ENCODE measurements at places on chromosomes 1 and 21.
A peak's percentile ranks its signal among the peaks of the same experiment; 100 is the strongest.

DNA sequence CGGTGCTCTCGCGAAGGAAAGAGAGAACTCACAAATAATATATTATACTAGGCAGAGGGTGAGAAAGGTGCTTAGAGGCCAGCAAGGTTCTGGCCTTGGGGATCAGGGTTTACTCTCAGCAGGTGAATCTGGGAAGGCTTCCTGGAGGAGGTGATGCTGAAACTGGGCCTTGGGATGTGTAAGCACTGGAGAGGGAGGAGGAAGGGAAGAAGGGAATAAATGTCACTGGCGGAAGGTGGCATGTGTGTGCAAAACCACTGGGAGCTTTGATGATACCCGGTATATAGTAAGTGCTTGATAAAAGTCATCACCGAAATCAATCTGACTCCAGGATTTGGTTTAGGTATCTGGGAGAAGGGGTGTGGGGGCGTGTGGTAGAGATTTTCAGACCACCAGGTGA, 24.4 kb downstream of the SPSB1 start:
- DNase-seq, result no peak

- DNase-seq, result no peak
Measured at GRCh38 chr1:205928317-205928716, 14.9 kb downstream of the SLC26A9 start.

DNA sequence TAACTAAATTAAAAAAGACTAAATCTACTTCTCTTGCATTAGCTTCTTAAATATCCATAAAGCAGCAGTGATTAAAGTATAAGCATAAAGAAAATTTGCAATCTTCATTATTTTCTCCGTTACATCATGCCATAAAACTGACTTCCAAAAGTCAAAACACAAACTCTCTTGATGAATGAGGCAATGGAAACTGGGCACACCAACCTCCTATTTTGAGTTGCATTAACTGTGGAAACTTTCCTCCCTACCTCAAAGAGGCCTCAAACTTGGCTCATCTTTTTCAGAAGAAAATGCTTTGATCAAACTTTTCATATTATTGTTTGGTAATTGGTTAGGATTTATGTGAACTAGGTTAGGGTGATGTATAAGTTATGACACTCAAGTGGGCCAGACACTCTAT, 4.1 kb upstream of the BTG3 start:
- DNase-seq, result no peak

- no peak for DNase-seq
Measured at GRCh38 chr1:156602557-156602993, 1.3 kb upstream of the GPATCH4 start.

GRCh38 chr1:168687816-168688215, 41.2 kb downstream of the DPT start:
- DNase-seq, result no peak

DNA sequence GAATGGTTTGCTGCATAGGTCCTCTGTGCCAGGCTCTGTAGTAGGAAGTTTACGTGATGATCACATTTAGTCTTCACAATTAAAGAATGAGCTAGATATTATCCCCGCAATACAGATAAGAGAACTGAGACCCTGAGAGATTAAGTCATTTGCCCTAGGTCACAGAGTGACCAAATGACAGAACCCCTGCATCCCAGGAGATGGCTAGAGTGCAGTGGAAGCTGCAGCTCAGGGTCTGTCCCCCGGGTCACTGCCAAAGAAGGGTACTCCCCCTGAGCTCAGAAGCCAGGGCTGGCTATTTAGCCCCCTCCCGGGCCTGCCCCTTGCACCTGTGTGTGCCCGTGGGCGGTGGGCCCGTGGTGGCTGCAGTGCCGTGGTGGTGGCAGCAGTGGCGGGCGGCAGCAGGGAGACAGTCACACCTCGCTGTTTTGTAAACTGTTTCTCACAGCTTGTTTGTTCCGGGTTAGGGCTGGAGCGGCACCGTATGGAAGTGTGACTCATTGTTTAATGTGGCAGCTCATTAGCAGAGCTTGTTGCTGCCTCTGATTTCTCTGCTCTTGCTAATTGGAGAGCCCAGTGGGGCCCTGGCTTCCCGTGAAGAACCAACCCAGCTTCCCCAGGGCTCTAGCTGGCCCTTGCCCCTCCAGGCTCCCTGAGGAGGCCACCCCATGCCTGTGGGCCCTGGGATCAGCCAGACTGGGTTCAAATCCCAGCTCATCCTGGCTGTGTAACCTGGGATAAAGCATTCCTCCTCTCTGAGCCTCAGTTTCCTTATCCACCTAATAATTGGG, 19.3 kb upstream of the FOXO6 start:
- DNase-seq, result no peak

GRCh38 chr21:43847301-43847700, 17.7 kb upstream of the AGPAT3 start:
- DNase-seq, result no peak

DNA sequence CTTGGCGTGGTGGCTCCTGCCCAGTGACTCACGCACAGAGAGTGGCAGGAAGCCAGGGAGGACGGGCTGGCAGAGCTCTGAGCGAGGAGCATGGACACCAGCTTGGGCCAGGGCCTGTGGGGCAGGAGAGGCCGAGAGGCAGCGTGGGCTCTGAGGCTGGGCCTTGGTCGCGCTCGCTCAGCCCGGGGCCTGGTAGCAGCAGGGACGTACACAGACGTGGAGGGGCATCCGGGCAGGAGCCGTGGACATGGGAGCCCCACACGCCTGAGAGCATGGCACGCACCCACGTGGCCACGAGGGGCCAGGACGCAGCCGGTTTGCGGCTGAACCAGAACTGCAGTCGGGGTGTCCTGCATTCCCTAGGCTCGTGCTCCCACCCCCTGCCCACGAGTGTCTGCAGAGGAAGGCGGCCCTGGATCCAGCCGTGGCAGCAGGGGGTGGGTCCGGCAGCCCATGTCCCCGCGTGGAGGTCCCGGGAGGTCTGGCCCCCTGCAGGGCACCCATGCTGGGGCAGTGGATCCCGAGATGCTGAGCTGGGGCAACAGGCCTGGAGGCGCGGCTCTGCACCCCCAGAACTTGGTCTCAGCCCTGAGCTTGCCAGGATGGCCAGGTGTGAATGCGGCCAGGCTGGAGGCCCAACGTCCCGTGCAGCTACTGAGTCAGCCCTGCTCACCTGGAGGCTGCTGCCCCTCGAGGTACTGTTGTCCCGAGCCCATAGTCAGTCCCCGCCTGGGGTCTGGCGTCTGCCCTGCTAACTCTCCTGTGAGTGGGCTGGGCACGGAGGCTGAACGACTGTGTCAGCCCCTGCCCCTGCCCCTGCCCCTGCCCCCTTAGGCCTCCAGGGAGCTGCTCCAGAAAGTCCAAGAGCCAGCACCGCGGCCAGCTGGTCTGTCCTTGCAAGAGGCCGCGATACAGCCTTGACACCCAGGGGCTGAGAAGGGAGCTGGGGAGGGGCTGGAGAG, 61.6 kb downstream of the SLX9 start:
- no peak for DNase-seq

GRCh38 chr1:13583595-13583965, at the start of gene PDPN:
Gene PDPN (plus strand): TSS chr1:13583832. CDS start chr1:13584034, 202 bp downstream.
- no peak for DNase-seq

DNA sequence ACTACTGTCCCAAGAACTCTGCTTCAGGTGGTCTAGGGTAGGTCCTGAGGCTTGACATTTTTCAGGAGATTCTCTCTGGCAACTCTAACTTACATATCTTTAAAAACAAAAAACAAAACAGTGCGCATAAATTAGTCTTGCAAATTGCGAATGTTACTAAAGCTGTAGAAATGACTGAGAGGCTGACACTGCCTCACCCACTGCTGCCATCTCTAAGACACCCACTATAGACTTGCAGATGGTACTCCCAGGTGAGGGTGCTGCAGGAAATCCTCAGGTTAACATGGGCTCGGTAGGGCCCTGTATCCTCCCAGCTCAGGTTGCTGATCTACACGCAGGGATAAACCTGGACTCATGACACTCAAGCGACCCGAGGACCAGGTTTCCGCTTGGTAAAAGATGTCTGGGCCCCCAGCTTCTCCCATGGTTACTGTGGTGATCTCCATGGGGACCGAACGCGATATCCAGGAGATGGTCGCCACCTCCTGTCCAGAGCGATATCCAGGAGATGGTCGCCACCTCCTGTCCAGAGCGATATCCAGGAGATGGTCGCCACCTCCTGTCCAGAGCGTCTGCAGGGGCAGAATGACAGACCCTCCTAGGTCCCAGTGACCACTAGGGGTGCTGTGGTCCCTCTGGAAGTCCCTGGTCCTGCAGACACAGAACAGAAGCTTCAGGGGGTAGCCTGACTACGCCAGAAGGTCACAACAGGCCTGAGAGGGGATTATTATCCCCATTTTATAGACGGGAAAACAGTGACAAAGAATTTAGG, 16.2 kb upstream of the LY9 start:
- DNase-seq, result peak; percentile 48

DNA sequence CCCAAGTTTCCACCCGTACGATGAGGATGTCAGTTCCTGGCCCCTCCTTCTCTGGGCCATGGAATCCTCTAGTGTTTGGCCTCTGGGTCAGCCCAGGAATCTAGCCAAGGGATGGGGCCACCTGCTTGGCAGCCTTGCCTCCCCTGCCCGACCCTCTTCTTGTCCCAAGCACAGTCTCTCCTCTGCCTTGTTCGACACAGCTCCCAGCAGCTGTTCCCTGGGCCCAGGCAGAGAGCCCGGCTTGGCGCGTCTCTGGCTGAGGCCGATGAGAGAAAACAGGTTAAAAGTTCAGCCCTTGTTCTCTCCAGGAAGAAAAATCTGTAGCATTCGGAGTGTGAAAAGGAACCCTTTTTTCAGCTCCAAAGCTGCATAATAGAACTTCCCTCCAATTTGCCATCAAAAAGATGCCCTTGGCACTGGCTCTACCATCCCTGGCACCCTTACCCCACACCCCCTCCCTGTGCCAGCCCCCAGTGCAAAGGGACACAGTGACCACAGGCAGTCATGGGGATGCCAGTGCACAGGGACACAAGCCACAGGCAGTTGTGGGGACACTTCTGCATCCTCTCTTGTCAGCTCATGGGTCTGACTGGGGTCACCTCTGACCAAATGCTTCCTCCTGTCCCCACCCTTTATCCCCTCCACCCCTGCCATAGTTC, 68.4 kb downstream of the EPHB2 start:
- no peak for DNase-seq

DNA sequence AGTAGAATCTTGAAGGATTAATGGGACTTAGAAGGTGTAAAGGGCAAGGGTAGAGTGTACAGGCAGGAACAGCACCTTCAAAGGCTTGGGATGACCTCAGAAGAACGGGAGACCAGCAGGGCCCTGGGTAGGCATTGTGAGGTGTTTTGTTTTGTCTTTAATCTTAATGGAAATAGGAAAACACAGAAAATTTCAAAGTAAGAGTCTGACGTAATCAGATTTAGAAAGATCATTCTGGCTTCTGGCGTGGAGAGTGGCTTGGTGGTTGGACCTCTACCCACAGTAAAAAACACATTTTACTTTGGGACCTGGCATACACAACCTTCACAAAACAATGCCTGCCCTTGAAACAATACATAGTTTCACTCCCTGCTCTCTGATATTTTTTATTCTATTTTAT, 4.1 kb downstream of the MOV10 start:
- DNase-seq, result no peak

DNA sequence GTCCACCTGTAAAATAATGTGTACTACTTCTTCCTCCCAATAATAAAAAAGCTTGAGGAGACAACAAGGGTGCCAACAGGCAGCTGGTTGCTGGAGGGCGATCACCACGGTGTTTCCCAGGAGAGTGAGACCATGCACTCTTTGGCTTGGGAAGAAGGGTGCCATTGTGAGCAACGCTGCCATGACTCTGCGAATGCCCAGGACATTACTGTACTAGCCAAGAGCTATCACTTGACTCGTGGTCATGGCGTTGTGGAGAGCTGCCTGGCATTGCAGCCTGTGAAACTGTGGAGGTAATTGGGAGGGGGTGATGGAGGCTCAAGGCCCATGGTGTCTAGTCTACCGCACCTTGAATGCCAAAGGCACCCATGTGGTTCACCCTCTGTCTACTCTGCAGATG, 14.6 kb upstream of the PRMT2 start:
- DNase-seq, result no peak

DNA sequence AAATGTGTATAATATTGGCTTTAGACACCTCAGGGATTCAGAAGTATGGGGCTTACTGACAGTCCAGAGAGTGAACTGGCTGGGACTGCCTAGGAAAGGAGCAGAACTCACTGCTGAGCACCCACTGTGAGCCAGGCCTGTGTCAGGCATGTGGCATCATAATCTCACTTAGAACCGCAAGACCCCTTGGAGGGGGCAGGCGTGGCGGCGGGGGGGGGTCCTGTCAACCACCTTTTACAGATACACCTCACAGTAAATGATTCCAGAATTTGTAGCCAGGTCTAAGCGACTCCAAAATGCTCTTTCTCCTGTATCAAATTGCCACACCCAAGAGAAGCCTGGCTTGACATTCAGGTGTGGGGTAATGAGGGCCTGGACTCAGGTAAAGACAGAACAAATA, 235.5 kb downstream of the KCNH1 start:
- no peak for DNase-seq

GRCh38 chr1:172429331-172430127, 9.0 kb downstream of the C1orf105 start:
- DNase-seq, result peak; percentile 65

GRCh38 chr1:37682334-37682987, 9.9 kb upstream of the CDCA8 start:
- DNase-seq, result peak; percentile 78

- DNase-seq, result no peak
Measured at GRCh38 chr1:26794391-26794790, 6.6 kb downstream of the PIGV start.

DNA sequence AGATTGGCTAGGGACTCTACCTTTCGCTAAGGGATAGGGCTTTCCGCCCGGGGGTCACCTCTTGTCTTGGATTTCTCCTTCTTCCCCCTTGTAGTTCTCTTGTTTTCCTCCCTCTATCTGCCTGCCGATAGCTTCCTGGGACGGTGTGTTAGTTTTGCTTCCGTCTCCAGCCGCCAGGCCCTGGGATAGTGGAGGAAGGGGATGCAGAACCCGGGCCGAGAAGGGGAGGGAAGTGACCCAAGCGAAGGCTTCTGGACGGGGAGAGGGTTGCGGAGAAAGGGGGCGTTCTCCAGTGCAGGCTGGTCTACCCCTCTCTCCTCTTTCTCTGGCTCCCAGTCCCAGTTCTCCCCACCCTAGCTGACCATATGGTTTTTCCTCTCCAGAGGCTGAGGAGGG, 871 bp downstream of the TUFT1 start:
- DNase-seq, result no peak

DNA sequence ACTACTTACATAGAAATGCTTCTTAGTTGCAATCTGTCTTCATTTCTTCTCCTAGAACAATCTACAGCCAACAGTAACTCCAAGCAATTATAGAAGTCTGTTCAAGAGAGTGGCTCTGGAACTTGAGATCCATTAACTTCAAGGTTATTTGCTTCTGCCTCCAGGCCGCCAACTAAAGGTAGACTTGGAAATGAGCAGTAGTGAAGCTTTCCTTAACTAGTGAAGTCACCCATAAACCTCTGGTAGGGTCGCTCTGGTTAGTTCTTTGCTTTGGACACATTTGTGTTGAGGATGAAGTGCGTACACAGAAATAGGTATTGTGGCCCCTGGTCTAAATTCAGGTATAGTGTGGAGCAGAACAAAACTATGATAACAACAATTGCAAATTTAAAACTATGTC, 809.9 kb upstream of the RGS18 start:
- no peak for DNase-seq

- no peak for DNase-seq
Measured at GRCh38 chr1:35762141-35762540, 7.6 kb downstream of the CLSPN start.

GRCh38 chr21:46600978-46601377, 3.9 kb downstream of the S100B start:
- no peak for DNase-seq
